ENCODE measurements at places on chromosomes 4 and X.

- DNase-seq = no peak
These were observed 103.7 kb downstream of the PSAPL1 start for GRCh38 chr4:7330811-7331681.

DNA sequence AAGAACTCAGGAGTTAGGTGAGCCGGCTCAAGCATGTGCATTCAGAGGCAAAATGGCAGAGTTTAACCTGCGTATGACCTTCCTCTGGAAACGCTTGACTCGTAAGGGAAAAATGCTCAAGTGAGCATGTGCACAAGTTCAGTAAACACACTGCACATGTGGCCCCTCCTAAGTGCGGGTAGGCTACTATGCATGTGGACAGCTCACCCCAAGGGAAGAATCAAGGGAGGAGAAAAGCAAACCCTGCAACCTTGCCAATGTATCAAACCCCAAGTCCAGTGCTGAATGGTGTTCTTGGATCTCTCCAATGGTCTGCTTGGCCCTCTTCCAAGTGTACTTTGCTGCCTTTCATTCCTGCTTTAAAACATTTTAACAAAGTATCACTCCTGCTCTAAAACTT, 407.1 kb downstream of the ADAM29 start:
- no peak for DNase-seq

- DNase-seq = no peak
These were observed 49.7 kb downstream of the MID1IP1 start for GRCh38 chrX:38850807-38851544.

DNA sequence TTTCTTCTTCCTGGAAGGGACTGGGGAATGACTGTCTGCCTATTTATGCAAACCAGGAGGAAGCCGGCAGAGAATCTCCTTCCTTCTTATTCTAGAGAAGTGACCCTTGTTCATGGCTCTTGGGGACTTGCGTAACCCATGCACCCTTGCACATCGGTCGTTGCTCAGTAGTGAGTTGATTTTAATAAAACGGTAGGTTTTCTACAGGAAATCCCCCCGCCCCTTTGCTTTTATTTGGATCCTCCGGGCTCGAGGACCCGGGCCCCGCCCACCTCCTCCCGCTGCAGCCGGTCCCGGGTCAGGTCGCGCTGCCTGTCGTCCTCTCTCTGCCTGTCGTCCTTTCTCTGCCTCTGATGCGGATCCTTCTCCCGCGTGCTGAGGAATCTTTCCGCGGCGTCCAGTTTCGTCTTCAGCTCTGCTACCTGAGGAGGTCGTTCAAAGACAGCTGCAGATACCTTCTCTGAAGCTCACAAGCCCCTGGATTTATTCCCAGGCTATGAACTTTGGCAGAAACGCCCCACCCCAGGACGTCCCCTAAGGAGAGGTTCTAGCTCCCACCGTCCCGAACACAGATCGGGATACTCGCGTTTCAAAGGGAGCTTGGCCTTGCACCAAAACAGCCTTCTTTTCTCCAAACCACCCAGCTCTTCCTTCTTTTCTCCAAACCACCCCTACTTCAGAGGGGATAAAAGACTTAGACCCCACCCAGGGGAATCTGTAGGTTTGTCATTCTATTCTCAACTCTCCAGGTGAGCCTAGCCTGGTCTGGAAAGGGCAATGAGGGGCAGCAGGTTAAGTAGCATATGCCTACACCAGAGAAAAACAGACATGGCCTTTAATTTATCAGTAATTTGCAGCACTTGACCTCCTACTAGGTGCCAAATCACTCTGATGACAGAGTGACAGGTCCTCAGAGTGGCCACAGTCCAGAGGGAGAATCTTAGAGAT, 7.0 kb downstream of the TNIP3 start:
- no peak for DNase-seq

- no peak for DNase-seq
These were observed 152.3 kb upstream of the SCML1 start for GRCh38 chrX:17585006-17585405.

DNA sequence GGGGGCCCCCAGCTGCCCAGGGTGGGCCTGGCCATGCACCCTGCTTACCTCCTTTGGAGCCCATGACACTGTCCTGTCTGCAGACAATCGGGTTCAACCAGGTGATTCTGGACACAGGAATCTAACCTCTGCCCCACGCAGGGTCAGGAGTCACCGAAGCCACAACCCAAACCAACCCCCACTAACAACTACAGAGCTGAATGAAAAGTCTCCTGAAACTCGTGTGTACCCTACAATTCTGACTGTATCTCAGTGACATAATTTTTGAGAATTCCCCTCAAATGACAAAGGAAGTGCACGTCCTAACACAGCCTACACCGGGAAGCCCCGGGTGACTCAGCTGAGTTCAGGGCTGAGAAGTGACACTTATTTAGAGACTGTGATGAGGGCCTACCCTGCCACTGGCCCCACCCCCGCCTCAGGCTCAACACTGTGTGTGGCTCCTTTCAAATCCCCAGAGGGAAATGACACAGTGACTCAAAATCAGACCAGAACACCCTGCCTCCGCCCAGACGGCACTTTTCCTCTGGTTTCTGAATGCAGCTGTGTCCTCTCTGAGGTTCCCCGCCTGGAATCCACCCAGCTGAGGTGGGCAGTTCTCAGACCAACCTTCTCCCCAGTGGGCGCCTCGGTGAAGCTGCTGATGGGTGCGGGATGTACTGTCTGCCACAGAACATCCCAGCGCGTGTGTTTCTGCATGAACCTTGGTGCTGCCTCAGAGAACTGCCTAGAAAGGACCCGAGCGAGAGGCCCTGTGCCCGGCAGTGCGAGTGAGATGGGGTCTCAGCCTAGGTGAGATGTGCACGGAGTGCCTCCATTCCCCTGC, 9.9 kb downstream of the TNIP2 start:
- no peak for DNase-seq

DNA sequence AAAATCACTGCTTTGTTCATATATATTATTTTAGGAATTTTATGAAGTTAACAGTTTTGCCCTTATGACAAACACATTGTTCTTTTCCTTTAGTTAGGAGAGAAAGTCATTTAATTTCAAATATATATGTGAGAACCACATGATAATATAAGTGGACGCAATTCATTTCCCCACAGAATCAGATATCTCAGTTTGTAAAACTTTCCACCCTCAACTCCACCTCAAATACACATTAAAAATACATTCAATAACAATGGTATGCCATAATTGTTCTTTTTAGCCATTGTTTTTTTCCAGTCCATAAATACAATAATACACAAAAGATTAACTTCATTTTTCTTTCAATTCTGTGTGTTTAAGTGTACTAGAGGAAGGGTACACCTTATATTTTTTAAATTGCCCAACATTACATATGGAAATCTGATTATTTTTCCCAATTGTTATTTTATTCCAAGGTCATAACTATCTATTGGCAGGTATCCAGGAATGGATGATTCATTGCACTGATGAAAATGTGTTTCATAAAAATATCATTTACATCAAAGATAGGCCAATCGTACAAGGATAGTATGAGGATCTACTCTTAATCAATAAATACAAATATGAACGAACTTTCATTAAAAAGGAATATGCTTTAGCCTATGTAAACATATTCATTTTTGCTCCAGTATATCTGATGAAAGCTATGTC, 125.0 kb downstream of the PPP3CA start:
- DNase-seq = no peak

GRCh38 chr4:70133473-70133872, 20.6 kb upstream of the PRR27 start:
- DNase-seq = no peak

DNA sequence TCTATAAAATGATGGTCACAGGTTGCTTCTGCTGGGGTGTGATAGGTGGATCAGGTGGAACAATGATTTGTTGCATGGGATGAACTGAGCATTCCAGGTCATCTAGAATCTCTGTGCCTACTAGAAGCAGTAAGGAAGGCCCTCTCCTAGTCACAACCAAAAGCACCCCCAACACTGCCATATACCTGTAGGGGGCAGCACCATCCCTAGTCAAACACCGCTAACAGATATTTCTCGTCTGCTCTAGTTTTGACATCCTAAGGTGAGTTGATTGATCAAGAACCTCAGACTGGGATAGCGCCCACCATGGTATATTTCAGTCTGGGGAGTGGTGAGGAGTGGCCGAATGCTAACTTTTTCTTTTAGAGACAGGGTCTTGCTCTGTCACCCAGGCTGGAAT, 160.2 kb downstream of the NHS start:
- no peak for DNase-seq

DNA sequence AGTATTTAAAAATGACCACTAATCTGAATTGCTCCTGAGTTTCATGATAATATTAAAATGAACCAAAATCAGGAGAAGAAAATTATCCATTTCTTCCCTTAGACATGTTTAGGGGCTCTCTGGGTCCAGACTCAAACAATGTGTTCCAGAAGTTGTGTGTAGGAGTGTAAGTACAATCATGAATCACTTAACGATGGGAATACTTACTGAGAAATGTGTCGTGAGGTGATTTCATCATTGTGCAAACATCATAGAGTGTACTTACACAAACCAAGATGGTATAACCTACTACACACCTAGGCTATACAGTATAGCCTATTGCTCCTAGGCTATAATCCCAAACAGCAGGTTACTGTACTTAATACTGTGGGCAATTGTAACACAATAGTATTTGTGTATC, 74.8 kb downstream of the STPG2 start:
- DNase-seq = no peak

GRCh38 chr4:121794505-121795188, 6.5 kb upstream of the EXOSC9 start:
- DNase-seq = no peak

DNA sequence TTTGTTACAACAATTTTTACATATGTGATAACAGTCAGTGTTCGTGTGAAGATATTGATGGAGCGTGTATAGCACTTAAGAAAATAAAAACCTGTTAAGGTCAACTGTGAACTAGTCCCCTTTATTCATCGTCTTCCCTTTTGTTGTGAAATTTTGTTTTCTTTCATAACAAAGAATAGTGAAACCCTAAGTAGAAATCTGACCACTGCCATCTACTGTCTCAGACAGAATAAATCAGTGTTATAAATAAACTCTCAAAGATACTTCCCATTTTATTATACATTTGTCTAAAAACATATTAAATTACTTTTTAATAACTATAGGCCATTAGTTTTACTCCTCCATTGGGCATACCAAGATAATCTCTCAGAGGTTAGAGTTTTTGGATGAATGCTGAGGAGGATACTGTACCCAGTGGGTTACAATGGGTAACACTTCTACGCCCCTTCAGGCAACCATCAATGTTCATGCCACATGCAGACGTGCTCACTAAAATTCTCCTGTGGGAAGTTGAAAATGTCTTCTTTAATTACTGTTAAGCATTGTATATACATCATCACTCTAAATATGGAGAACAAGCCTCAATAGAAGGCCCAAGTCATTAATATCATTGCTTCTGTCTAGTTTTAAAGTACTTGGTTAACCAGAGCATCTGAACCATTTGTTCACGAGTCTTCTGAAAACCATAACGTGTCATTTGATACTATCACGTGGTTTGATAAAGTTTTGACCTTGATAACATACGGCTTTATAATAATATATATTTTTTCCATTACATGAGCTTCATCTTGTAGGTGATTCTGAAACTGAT, 171.2 kb downstream of the TMA16 start:
- no peak for DNase-seq

- no peak for DNase-seq
These were observed 1160.3 kb downstream of the FSTL5 start for GRCh38 chr4:161003418-161004057.

DNA sequence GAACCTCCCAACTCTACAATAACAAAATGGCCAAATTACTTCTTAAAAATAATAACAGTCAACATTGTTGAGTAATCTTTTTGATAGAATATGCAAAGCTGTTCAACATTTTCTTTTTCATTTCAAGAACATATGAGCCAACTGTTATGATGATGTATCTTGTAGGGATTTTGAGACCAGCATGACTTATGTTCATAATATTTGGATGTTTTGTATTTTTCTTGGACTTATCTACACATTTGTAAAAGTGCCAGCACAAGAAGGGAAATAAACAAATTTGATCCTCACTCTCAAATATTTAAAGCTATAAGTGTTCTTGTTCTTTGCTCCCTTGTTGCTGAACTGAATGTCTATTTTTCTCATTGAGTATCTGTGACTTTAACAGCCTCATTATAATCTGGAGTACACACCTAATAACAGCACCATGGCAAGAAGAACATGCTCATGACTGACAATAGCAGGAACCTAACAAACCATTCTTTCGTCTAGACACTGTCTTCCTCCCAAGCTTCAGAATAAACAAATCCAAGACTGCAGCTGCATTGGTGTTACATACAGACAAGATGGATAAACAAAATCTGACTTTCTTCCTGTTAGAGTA, 1049.7 kb downstream of the FAT4 start:
- DNase-seq = no peak

- no peak for DNase-seq
These were observed 3.5 kb upstream of the PGRMC2 start for GRCh38 chr4:128291096-128291495.

GRCh38 chrX:133414406-133415275, 648 bp downstream of the GPC4 start:
- DNase-seq = no peak

GRCh38 chr4:40515037-40515397, 114.6 kb downstream of the RBM47 start:
- DNase-seq = no peak

GRCh38 chr4:176261018-176261417, 8.0 kb downstream of the ASB5 start:
- DNase-seq = no peak

DNA sequence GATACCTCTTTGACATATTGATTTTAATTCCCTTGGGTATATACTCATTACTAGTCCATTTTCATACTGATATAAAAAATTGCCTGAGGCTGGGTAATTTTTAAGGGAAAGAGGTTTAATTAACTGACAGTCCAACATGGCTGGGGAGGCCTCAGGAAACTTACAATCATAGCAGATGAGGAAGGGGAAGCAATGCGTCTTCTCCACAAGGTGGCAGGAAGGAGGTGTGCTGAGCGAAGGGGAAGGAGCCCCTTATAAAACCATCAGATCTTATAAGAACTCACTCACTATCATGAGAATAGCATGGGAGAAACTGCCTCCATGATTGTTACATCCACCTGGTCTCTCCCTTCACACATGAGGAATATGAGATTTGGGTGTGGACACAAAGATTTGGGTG, 42.4 kb downstream of the MSX1 start:
- DNase-seq = no peak

- DNase-seq = no peak
These were observed 461.8 kb downstream of the ADGRL3 start for GRCh38 chr4:61661960-61662359.

DNA sequence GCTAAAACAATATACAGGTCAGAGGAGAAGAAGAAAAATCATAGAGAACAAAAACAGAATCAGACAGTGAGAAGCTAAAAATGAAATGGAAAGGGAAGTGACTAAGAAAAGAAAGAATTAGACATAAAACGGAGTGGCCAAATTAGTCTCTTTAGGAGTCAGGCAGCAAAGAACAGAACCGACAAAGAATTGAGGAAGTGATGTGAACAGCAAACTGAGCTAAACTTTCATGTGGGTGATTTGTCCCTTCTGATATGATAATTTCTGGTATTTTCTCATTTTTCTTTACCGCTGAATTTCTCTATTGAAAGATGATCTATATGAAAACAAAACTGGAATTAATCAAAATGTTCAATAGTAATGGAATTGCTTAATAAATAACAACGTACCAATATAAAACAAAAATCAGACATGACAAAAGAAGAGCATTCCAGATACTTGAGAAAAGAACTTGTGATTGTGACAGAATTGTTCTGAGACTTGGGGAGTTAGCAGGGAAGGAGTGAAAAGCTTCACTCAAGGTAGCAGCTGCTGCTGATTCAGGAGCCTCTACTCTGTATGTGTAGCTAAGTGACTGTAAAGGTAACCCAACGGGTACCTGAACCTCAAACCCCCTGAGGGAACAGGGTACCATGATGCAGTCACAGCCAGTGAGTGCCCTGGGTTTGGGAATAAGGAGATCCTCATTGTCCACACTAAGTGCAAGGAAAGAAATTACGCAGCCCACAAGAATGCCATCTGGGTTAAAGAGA, 8.8 kb downstream of the TAPT1 start:
- DNase-seq = no peak

Measured in NCI-H187 treated with DMSO at 0.1 percent for 48 hours (cell line).